ENCODE measurements at places on chromosomes 5 and 9. TPM values are rescaled to one million over a fixed set of nuclear protein-coding genes. Genes with fewer than 3 reads are reported as not detected.

The CDC20B gene
- not detected for total RNA-seq

GRCh38 chr9:134293031-134293521 lies 33.2 kb upstream of the RXRA start:
- DNase-seq = no peak

GRCh38 chr9:122159925-122160246 lies 178 bp downstream of the MORN5 start:
- no peak for DNase-seq

- no peak for DNase-seq
These were observed 28.5 kb upstream of the CHD1 start for GRCh38 chr5:98957307-98957706.

The GABBR2 gene
- not detected for total RNA-seq

GRCh38 chr9:121976751-121977150 lies 116.4 kb downstream of the TTLL11 start:
- DNase-seq = no peak

All from posterior vena cava (tissue), 2 donors.